HL-60 (cell line): ENCODE measurements at places on chromosomes 2 and 18.

- DNase-seq: no peak
Observed at GRCh38 chr2:37934591-37935513, 9.8 kb downstream of the RMDN2 start.

DNA sequence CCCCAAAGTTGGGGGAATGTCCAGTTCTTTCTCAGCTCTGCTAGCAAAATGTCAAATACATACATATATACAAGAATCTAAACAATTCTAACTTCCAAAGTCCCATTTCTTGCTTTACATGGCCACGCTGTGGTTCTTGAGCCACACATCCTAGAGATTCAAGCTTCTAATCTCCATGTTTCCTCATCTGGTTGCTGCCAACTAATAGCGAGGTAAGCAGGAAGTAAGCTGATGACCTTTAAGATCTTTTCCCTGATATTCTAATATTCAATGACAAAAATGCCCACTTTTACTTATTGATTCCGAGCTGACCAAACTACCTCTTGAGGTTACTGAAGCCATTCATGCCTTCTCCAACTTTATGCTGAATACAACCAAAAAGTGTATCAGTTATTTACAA is 3.3 kb downstream of the VPS54 start:
- peak; percentile 28 for DNase-seq

DNA sequence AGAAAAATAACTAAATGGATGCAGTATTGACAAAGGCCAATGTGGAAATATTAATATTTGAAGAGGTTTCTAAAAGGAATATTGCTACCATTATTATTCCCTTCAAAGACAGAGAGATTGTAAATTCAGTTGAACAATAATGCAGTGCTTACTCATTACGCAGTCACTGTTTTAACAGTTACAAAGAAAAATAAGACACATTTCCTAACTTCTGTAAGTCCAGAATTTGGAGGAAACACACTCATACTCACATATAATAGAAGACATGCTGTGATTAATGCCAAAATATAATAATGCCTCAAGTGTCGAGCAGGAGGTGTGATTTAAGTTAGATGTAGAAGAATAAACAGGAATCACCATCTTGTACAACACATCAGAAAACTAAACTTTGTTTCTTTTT is 389.2 kb downstream of the FBXO15 start:
- DNase-seq: no peak

GRCh38 chr2:96260387-96261260 is 5.2 kb downstream of the TMEM127 start:
- DNase-seq: peak; percentile 82

- no peak for DNase-seq
Observed at GRCh38 chr2:40507432-40507831, 55.5 kb upstream of the SLC8A1 start.

DNA sequence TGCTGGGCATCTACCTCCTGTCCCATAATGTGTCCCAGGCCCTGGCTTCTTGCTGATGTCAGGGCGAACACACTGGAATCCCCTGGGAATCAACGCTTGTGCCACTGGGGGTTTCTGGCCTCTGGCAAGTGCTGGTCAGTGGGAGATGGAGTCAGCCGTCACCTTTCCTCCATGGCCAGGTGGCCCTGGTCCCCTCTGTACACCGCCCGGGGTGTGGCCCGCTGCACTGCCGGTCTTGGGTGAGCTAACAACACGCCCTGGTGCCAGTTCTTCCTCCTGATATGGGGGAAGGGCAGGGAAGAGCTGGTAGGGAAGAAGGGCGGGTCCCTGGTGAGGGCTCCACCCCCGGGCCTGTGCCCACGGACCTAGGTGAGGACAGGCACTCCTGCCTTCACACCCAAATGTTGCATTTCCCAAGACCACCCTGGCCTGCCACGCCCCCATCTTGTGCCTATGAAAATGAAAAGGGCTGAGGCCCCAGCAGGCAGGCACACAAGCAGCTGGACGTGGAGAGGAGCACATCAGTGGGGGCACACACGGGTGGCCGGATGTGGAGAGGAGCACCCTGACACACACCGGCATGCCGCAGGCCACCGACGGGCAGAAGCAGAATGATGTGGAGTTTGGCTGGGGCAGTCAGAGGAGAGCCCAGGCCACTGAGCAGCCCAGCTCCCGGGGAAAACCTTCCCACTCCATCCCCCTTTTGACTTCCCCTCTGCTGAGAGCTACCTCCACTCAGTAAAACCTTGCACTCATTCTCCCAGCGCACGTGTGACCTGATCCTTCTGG is 140.5 kb downstream of the ASB1 start:
- no peak for DNase-seq

DNA sequence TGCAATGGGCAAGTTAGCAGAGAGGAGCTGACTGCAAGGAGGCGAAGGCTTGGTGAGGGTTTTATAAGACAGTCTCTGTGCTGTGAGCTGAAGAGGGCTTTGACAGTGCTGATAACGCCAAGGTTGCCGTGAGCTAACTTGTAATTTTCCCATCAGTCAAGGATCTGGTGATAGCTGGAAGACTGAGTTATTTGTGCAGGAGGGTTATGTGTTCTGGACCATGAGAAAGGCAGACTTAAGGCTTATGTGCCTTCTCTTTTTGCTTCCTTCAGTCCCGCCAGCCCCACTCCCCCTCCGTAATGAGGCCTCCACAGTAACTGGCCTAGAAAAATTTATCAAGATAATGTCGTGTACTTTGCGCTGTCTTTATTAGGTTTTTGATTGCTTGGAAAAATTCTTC is 94.6 kb downstream of the RTP5 start:
- no peak for DNase-seq

DNA sequence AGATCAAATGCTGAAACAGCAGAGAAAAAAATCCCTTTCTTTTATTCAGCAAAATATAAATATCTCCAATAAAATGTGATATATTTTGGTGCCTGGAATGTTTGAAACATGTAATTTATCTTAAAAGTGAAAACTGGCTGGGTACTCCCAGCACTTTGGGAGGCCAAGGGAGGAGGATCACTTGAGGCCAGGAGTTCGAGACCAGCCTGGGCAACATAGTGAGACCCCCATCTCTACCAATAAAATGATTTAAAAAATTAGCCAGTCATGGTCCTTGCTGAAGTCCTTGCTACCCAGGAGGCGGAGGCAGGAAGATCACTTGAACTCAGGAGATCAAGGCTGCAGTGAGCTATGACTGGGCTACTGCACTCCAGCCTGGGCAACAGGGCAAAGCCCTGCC is 8.6 kb downstream of the SH3YL1 start:
- no peak for DNase-seq

- DNase-seq: no peak
Observed at GRCh38 chr2:11658208-11659114, 11.5 kb downstream of the NTSR2 start.

DNA sequence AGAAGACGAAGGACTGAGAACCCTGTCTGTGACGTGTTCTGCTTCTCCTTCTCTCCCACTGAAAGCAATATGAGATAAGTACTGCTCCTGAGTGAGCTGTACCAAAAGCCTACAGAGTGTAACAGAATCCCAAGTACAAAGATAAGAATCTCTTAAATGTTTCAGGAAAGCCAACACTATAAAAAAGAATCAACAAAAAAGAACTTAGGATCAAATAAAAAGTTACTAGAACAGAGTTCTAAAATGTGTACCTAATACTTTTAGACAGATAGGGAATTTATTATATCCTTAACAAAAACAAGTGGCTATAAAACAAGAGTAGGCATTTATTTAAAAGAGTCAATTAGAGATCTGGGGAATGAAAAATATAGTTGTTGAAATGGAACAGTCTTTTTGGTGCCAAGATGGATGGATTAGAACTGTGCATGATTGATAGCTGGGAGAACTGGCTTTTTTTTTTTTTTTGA is 49.0 kb downstream of the NCOA1 start:
- no peak for DNase-seq

GRCh38 chr2:240922245-240922981 is 16.3 kb downstream of the CROCC2 start:
- no peak for DNase-seq
